PC-3 (cell line): ENCODE measurements at places on chromosomes 3 and 15. TPM values are rescaled to one million over a fixed set of nuclear protein-coding genes. Genes with fewer than 3 reads are reported as not detected.

ALDH1A3 gene
- 5,398 and 6,043 TPM in 2 replicates for total RNA-seq

TICRR gene
- 14.3 and 18.4 TPM in 2 replicates for total RNA-seq

GRCh38 chr3:69847303-69847702 is 108.0 kb downstream of the MITF start:
- no peak for DNase-seq

DNA sequence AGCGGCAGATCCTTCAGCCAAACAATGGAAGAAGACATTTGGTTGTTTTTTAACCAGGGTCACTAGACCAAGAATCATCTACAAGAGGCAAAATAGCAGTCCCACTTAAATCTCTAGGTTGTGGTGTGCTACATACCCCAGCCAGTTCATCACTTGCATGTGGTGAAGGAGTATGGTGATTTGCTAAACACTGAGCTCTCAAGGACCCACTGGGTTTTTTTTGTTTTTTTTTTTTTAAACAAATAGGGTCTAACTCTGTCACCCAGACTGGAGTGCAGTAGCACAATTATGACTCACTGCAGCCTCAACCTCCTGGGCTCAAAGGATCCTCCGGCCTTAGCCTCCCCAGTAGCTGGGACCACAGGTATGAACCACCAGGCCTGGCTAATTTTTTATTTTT is 508.0 kb downstream of the FOXP1 start:
- DNase-seq: no peak

DNA sequence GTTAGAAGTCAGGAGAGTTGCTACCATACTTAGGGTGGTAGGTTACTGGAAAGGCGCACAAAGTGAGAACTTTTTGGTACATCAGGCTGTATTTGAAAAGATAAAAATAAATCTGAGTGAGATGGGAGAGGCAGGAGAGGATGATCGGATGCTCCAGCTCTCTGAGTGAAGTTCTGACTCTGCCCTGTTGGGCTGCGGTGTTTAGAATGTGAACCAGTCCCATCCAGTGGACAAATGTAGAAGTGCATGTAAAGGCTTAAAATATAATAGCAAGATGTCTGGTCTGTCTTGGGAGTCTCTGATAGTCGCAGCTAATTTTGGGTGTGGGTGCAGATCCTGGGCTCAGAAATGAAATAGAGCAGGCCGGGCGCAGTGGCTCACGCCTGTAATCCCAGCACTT is 30.4 kb downstream of the ACKR2 start:
- peak; percentile 87 for DNase-seq

DNA sequence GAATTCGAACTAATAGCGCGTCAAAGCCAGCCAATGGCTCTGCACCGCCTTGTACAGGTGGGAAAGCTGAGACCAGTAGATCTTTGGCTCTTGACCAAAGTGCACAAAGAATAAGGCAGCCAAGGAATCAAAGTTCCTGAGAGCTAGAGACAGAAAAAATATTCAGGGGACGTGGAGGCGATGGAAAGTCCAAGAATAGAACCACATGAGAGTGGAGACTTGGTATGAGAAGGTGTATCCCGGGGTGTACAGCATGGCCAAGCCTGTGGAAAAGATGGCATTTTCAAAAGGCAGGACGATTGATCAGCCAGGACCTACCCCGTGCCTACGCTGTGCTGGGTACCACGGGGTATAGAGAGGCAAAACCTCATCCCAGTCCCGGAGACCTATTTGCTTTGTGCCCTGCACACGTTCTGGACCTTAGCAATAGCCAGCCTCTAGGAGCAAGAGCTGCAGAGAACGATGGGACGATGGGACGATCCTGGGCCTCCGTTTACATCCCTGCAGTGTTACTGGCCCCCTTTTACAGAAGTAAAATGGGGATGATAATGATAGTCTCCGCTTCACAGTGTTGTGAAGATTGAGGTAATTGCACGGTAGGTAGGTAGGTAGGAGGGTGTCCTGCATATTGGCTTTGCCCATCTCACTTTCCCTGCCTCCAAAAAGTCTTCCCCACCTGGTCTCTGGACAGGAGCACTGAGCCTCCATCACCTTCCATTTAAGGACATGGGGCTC is 583 bp upstream of the RBSN start:
- no peak for DNase-seq

GRCh38 chr3:196524527-196524926 is 9.4 kb upstream of the SMCO1 start:
- peak; percentile 36 for DNase-seq

DNA sequence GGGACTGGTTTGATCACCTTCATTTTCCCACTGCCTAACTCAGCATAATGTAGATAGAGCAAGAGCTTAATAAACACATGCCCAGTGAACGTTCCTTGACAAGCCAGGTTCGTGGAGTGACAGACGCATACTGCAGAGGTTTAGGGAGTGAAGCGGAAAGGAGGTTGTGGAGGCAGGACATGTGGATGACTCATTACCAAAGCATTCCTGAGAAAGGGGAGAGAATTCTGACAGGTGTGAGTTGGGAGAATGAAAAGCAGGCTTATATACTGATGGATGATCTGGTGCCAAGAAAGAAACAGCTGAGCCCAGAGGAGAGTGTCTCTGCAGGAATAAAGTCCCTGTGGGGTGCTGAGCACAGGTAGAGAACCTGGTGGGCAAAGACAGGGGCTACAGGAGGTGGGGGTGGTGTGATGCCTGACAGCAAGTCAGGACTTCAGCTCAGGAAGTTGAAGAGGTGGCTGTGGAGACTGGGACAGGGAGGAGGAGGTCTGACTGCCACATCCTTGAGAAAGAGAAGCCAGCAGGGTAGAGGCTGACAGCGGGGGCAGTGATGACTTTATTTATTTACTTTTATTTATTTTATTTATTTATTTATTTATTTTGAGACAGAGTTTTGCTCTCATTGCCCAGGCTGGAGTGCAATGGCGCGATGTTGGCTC is 2.4 kb upstream of the RPL29 start:
- peak; percentile 92 for DNase-seq

- DNase-seq: no peak
Observed at GRCh38 chr15:69996321-69997160, 101.2 kb downstream of the TLE3 start.

- DNase-seq: no peak
Observed at GRCh38 chr15:90015749-90016148, 14.6 kb downstream of the ZNF710 start.
